ENCODE measurements at places on chromosomes 11 and 22.

GRCh38 chr22:45538281-45538680 is 35.6 kb downstream of the FBLN1 start:
- DNase-seq = no peak

GRCh38 chr22:47437110-47437509 is 674.7 kb downstream of the TBC1D22A start:
- DNase-seq = no peak

DNA sequence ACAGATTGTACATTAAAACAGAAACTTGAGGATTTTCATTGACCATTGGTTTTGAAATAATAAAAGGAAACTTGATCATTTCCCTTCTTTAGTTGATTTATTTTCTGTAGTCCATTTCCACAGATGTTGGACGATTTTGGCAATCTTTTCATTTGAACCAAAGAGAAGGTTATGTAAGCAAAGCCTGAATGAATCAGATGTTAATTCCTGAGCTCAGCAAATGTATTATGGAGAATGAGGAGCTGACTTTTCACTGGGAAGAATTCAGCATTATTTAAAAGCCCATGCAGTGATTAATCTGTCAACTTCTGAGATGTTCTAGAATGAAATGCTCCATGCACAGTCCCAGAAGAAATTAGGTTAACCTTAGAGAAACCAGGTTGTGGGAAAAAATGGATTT is 29.0 kb downstream of the ELMOD1 start:
- DNase-seq = no peak

DNA sequence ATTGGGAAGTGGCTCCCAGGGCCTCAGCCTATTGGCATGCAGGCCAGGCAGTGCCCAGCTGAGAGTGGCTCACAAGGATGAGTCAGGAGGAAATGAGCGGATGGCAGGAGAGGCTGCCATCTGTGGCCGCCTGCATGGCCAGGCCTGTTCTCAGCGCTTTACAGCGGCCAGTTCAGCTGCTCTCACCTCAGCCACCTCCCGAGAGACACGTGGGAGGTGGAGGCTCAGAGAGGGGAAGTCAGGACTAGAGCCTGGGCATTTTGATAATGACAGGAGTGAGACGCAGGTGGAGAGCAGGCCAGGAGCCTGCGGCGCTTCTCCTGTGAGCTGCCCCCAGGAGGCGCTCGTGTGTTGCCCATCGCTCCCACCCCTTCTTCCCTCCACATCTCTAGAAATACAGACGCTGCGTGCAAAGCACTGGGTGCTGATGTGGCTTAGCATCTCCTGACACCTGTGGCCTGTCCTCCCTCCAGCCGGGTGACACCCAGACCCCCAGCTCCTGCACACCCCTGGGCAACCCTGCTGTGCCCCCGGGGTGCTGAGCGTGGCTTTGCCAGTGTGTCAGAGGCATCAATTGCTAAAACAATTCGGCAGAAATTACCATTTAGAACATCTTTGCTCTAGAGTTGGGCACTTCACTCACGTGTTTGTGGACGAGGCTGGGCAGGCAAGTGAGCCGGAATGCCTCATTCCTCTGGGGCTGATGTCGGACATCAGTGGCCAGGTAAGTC is 21.4 kb upstream of the PANX2 start:
- DNase-seq = no peak

GRCh38 chr11:6321961-6322362 is 1.7 kb upstream of the CAVIN3 start:
- no peak for DNase-seq

DNA sequence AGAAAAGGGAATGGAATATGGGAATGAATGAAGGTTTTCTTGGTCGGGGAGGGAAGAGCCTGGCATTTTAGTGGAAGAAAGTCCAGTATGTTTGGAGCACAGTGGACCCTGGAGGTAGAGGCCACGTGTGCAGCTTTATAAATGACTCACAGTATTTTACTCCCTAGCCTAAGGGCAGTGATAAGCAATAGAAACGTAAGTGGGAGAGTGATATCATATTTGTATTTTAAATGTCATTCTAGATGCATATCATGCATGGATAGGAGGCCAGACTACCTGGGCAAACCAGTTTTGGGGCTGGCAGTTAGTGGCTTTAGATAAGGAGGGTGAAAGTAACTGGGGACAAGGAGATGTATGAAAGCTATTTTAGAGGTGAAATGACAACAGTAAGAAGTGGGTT is 174.1 kb downstream of the ARHGAP42 start:
- no peak for DNase-seq

GRCh38 chr11:44304091-44305025 is 5.6 kb downstream of the ALX4 start:
- DNase-seq = no peak

- DNase-seq = no peak
Observed at GRCh38 chr11:10385696-10386095, 69.4 kb upstream of the AMPD3 start.

GRCh38 chr11:116901211-116901610 is 63.8 kb upstream of the APOA1 start:
- no peak for DNase-seq

DNA sequence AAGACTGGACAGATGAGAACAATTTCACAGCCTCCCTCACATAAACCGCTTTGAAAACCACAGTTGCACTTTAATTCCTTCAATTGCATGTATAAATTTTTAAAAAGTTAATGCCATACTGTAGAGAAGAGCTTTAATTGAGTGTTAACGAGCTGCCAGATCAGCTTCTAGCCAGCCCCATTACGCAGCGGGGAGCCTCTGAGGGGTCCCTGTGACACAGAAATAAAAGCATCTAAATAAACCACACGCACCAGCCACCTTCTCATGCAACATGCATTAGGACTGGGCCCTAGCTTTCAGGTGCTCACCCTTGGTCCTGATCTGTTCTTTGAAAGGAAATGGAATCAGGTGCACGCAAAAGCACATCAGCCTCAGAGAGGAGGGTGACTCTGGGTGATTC is 111.7 kb downstream of the SPATA19 start:
- no peak for DNase-seq

DNA sequence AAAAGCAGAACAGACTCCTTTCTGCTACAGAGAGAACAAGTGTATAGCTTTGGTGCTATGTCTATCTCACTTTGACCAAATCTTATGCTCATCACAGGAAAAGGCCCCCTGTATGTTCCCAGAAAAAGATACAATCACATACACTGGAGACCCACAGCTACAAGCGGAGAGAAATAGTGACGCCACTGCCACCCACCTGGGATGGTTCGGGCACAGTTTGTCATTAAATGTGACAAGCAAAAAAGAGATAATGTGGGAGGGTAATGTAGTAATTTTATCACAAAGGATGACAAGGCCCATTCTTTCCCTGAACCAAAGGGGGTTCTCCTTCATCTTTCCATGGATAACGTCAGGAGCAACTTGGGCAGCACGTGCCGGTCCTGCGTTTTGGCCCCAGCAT is 32.0 kb downstream of the THOC5 start:
- DNase-seq = no peak

DNA sequence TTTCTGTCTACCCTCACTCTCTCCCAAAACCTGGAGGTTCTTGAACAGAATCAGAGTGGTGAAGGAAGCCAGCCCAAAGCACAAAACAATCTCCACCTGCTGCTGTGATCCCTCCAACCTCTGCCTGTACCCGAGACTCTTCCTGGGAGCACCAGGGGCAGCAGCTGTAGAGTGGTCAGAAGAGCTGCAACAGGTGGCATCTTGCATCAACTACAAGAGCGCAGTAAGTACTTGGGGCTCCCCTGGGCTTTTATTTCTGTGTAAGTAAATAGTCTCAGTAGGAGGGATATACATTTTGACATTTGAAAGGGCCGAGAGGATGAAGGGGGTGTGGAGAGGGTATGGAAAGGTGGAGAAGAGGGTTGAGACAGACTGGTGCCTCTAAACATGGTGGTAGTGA is 8.3 kb upstream of the UBQLNL start:
- DNase-seq = no peak

- DNase-seq = no peak
Observed at GRCh38 chr11:104944076-104944475, 24.3 kb downstream of the CASP4 start.

DNA sequence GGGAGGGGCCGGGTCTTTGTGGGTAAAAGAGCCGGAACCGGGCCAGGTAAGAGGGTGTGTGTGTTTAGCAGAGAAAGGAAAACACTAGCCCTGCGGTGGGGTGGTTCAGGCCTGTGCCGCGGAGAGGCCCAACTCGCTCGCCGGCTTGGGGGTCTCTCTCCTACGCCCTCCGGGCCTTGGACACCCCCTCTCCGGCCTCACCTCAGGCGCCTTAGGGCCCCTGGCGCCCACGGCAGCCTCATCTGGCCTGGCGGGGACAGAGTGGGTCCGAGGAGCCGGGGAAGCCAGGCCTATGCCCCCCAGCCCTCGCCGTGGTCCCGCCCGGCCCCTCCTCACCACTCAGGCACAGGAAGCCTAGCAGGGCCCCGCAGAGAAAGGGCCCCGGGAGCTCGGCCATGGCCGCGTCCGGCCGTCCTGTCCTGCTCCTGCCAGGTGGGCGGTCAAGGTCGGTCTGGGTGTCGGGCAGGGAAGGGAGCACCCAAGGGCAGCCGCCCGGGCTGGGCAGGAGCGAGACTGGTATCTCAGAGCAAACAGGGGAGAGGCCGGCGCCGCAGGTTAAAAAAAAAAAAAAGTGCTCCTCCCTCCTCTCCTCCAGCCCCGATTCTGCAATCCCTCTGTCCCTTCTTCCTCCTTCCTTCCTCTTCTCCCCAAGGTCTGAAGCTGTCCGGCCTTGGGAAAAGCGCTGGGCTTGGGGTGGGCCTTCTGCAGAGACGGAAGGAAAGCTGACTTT is at the start of gene VSIG2:
Gene VSIG2 (minus strand): TSS at position 515 of the 730 bp plus-strand sequence. CDS start 118 bp downstream, at position 397.
- DNase-seq = no peak

GRCh38 chr11:119651802-119652584 is 77.0 kb downstream of the NECTIN1 start:
- no peak for DNase-seq

DNA sequence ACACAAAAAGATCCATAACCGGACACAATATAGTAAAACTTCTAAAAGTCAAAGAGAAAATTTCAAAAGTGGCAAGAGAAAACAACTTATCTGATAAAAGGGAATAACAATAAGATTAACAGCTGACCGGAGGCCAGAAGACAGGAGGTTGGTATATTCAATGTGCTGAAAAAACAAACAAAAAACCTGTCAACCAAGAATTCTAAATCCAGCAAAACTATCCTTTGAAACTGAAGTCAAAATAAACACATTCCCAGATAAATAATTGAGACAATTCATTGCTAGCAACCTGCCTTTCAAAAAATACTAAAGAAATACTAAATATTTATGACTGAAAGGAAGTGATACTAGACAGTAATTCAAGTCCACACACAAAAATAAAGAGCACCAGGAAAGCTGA is 101.3 kb downstream of the RELT start:
- no peak for DNase-seq

DNA sequence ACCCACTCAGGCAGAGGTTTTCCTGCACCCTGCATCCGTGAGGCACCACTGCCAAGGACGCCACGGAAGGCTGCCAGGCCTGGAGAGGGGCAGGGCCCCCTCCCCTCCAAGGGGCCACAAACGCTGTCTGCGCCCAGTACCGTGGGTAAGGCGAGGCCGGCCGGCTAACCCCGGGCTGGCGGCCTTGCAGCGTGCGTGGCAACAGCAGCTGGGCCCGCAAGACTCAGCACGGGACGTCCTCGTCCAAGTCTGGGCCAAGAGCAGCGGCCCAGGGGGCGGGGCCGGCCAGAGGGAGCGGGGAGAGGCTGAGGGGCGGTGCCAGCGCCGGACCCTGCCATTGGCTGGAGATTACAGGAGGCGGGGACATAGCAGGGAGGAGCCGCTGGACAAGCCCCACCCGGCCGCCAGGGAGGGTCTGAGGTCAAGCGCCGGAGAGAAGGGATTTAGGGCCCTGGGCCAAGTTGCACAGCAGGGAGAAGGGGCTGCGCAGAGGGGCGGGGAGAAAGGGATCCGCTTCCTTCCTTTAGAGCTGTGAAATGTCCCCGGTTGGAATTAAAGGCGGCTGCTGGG is 16.0 kb downstream of the SLC43A1 start:
- DNase-seq = peak; percentile 42

GRCh38 chr22:48320683-48321451 is 1506.8 kb downstream of the BRD1 start:
- no peak for DNase-seq

DNA sequence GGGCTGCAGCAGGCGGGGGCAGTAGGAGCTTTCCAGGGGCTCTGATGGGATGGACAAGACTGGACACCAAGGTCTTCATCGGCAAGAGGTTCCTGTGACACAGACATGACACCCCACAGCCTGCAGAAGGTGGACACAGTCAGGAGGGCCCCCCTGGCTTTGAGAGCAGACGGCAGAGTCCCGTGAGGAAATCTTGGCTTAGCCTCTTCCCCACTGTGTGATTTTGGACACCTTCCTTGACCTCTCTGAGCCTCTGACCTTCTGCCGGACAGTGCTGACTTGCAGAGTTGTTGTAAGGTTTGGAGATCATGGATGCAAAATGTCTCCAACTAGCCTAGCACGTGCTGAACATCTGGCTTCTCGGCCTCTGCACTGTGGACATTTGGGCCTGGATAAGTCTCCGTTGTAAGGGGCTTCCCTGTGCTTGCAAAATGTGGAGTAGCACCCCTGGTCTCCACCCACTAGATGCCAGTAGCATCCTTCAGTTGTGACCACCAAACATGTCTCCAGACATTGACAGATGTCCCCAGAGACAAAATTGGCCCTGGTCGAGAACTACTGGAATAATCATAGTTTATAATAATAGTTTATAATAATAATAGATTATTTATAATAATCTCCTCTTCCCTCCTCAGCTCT is 54.6 kb downstream of the MCM5 start:
- no peak for DNase-seq

DNA sequence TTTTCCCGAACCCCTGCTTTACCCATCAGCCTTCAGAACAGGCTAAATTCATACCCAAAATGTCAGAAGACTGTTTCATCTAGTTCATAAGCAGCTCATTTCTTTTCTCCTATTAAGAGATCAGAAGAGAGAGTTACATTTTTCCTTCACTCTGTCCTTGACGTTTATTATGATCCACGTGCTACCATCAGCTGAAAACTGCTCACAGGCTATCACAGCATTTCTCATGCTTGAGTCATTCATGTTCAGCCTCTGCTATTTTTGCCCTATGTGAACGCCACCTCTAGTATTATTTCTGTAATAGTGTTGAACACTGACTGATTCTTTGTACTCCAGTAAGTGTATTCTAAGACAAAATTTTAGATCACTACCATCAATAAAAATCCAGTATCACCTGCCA is 51.9 kb downstream of the SLC1A2 start:
- DNase-seq = no peak

GRCh38 chr11:35010654-35011053 is 94.2 kb downstream of the PDHX start:
- no peak for DNase-seq

DNA sequence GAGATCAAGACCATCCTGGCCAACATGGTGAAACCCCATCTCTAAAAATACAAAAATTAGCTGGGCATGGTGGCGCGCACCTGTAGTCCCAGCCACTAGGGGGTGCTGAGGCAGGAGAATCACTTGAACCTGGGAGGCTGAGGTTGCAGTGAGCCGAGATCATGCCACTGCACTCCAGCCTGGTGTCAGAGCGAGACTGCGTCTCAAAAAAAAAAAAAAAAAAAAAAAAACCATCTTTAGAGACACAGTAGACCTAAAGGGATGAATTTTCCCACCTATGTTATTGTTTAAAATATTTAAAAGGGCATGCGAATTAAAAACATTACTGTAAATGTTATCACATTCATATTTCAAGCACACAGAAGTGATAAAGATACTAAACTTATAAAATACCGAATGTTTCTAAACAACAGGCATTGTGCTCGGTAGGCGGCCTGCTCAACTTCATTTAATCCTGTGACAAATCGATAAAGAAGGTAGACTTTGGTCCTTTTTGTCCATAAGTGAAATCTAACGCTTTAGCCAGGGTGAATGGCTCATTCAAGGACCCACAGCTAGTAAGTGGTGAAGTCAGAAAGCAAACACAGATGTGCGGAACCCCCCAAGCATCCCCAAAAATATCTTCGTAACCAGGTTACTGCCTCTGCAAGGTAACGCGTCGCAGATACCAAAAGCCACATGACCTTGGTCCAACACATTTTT is 16.1 kb downstream of the NCAPD3 start:
- DNase-seq = no peak

Measured in cortex of kidney (tissue), 1 donor.